Caco-2 (cell line): ENCODE measurements at places on chromosomes 1 and 21. TPM values are rescaled to one million over a fixed set of nuclear protein-coding genes. Genes with fewer than 3 reads are reported as not detected.

DNA sequence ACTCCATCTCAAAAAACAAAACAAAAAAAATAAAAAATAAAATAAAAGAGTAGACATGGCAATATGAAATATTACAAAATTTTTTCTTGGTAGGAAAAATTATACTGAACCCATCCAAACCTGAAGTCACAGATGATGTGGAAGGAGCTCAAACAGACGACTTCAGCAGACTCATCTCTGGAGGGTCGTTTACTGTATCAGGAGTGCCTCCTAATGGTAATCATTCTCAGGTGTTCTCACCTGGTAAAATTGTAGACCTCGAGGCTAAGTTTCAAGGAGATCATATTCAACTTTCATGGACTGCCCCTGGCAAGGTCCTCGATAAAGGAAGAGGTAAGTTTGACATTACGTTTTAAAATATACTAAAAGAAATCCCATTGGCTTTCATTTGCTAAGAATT lies 54.3 kb upstream of the SH3GLB1 start:
- DNase-seq = peak; percentile 9

DNA sequence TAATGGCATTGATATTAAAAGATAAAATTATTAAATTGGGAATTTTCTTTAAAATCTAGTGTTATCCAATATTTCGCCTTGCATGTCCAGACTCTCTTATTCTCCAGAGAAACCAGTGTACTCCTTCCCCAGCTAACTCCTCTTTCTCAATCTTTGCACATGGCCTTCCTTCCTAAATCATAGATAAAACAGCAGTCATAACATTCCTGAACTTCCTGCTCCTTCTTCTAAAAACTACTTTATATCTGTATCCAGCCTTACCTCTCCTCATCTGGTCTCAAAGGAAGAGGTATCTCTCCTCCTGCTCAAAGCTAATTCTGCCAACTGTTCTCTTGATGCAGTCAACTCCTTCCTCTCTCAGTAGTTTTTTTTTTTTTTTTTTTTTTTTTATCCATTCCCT lies 39.5 kb upstream of the NEK7 start:
- DNase-seq = no peak

- DNase-seq = no peak
Observed at GRCh38 chr1:38776466-38777065, 83.0 kb downstream of the RRAGC start.

DNA sequence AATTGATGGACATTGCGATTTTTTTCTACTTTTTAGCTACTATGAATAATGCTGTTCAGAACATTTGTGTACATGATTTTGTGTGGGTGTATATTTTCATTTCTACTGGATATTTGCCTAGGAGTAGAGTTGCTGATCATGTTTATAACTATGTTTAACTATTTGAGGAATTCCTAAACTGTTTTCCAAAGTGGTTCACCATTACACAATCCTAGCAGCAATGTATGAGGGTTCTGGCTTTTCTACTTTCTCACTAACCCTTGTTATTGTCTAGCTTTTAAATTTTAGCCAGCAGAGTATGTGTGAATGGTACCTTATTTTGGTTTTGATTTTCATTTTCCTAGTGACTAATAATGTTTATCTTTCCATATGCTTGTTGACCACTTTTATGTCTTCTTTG lies 86.2 kb downstream of the ATG4C start:
- DNase-seq = no peak

PTGS2 gene
- 18.4 and 24.2 TPM in 2 replicates for total RNA-seq

DNA sequence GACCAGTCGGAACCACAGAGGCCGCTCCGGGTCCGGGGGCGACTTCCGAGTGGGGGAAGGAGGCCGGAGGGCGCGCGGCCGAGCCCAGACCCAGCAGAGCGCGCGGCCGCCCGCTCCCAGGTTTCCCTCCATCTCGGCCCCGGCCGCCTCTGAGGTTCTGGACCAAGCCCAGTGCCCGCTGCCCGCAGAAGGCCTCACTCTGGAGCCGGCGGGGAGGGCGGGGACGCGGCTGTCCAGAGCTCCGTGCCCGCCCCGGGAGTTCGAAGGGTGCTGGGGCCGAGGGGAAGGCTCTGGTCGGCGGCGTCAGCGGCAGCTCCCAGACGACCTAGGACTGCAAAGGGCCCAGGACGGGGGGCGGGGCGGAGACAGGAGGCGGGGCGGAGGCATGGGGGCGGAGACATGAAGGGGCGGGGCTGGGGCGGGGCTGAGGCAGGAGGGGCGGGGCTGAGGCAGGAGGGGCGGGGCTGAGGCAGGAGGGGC lies 48.0 kb upstream of the SLC19A1 start:
- DNase-seq = no peak

PRKCZ gene
- total RNA-seq = 45.9 and 48.7 TPM in 2 replicates

GRCh38 chr1:98700228-98700627 lies 38.7 kb downstream of the SNX7 start:
- DNase-seq = no peak

CTSK gene
- total RNA-seq = 2.7 and 3.2 TPM in 2 replicates

TRNP1 gene
- 23.3 and 23.6 TPM in 2 replicates for total RNA-seq

- no peak for DNase-seq
Observed at GRCh38 chr1:236854605-236854983, 59.5 kb downstream of the MTR start.

- DNase-seq = peak; percentile 56
Observed at GRCh38 chr1:143720087-143721023, 251.4 kb downstream of the FAM72C start.

GRCh38 chr1:245153552-245154428 lies 995 bp upstream of the KIF26B start:
- no peak for DNase-seq

DNA sequence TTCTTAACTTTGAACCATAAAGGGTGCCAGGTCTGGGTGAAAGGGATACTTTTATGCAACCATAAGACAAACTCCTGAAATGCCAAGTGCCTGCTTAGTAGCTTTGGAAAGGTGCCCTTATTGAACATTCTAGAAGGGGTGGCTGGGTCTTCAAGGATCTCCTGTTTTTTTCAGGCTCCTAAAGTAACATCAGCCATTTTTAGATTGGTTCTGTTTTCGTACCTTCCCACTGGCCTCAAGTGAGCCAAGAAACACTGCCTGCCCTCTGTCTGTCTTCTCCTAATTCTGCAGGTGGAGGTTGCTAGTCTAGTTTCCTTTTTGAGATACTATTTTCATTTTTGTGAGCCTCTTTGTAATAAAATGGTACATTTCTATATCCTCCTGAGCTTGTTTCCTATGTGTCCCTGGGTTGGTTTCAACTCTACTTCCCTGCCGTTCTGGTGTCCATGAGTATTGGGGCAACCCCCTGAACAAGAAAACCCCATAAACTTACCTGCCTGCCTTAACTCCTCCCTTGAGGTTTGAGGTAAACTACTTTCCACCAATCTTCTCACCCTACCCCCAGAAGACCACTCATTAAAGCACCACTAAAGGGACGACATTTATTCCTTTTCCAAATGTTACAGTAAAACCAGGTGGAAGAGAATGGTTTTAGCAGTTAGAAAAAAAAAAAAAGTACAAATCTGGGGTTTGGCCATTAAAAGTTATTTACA lies 2.6 kb downstream of the MARCKSL1 start:
- no peak for DNase-seq

C1orf50 gene
- total RNA-seq = 6.1 and 6.3 TPM in 2 replicates

DNA sequence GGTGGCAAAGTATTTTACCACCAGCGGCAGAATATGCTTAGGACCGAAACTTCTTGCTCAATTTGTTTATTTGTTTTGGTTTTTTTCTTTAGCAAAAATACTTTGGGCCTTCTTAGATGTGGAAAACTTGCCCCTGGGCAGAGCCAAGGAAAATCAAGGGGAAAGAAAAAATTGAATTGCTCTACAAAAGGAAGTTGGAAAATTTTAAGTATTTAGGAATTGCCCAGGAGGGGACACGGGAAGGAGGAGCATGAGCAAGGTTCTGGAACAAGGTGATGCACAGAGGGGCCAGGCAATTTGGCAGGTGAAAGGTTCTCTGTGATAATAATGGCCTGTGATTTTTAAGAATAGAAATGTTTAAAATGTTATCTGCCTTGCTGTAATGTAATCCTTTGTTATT lies 28.6 kb downstream of the SGIP1 start:
- DNase-seq = no peak

GRCh38 chr1:6511561-6512244 lies 20.2 kb upstream of the PLEKHG5 start:
- no peak for DNase-seq

DNA sequence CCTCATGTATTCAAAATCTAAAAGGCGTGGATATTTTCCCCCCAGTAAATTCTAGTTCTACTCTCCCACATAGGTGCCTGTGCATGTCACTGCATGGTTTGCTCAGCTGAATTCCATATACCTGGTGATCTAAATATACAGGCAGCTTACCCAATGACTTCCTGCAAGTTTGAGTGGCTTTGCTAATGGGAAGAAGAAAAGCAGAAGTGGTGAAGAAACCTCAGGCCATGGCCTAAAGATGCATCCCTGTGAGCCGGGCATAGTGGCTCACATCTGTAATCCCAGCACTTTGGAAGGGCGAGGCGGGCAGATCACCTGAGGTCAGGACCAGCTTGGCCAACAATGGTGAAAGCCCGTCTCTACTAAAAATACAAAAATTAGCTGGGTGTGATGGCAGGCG lies 11.5 kb downstream of the SLC44A3 start:
- no peak for DNase-seq

TAL1 gene
- 12.2 and 15.2 TPM in 2 replicates for total RNA-seq

GRCh38 chr21:42841156-42841915 lies 38.0 kb downstream of the WDR4 start:
- peak; percentile 26 for DNase-seq

DNA sequence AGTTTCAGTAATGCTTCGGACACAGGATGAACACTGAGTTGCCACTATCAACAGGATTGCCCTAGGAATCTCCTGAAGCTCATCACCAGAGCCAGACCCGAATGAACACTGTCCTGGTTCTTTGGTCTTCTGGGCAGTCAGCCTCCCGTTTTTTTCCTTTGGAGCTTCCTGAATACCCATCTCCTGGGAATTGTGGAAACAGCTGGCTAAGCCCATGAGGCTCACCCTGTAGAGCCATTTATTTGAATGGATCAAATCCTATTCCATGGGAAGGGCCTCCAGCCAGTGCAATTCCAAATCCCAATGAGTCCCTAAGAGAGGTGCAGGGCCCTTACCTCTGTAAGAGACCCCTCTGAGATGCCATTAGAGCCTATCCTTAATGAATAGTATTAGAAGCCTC lies 5.9 kb downstream of the RCSD1 start:
- DNase-seq = no peak

DNA sequence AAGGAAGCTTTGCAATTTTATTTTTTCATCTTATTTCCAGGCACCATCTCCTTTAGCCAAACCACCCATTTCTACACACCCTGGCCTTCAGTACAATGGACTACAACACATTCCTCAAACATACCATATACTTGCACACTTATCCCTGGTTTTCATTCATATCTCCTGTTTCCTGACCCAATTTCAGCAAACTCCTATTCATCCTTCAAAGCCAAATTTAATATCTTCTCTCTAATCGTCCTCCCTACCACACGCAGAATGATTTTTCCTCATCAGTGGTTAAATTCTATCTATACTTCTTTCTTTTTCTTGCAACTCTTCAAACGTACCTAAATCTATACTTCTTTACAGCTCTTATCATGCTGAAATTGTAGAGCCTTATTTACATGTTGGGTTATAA lies 2.9 kb downstream of the DENND2C start:
- no peak for DNase-seq

ELAVL4 gene
- total RNA-seq = not detected in 2 replicates

MARK1 gene
- 0.05 and 0.14 TPM in 2 replicates for total RNA-seq

BMP8B gene
- total RNA-seq = 5.8 and 5.9 TPM in 2 replicates

OR2L5 gene
- total RNA-seq = not detected in 2 replicates

RNF19B gene
- 13.9 and 14.5 TPM in 2 replicates for total RNA-seq

TMEM51 gene
- 24.7 and 25.0 TPM in 2 replicates for total RNA-seq

GRCh38 chr1:113787663-113788062 lies 24.6 kb downstream of the RSBN1 start:
- no peak for DNase-seq

GRCh38 chr1:224920930-224921329 lies 8.5 kb upstream of the DNAH14 start:
- no peak for DNase-seq

LMOD1 gene
- total RNA-seq = 0.11 TPM in 1 of 2 replicates, not detected in the other

DNA sequence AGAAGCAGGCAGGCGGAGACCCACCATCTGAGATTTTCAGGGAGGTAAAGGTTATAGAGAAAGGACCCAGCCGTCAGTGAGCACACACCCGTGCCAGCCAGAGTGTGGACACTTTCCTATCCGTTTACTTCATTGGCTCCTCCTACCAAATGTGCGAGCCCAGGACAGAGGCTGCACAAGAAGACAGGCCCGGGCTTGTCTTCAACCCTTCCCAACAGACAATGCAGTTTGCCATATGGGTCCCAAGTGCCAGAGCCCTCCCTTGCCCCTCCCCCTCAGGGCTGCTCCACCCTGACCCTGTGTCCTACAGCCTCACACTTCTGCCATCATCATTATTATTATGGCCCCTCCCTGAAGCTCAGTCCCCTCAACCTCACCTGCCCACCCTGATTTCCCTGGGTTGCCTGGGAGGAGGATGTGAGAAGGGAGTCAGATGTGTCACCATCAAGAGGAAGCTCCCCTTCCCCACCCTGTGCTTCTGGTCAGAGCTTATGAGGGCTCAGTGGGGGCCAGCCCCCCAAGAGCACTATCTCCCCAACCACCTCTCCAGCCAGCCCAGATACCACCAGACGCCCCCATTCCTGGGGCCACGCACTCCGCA lies 9.4 kb downstream of the LAPTM5 start:
- DNase-seq = no peak

MAGI3 gene
- total RNA-seq = 27.6 and 28.7 TPM in 2 replicates

GRCh38 chr21:19692231-19692630 lies 1288.6 kb upstream of the TMPRSS15 start:
- DNase-seq = no peak

GRCh38 chr1:30652152-30652841 lies 71.1 kb downstream of the MATN1 start:
- no peak for DNase-seq

DNA sequence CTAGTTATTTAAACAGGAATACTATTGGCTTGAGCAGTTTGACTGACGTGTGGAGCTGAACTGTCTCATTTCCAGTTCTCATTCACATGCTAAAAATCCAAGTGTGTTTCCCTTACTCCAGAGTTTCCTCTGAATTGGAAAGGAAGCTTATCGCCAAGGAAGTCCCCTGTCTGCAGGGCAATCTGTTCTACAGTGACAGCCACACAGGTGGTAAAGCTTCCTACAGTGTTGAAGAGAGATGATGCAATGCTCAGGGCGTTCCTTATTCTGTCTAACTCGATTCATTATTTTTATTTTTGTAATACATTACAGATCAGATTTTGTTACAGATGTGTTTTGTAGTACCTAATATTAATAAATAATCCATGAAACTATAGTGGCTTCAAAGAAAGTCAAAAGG lies 41.3 kb downstream of the ADAMTS5 start:
- no peak for DNase-seq

- DNase-seq = peak; percentile 71
Observed at GRCh38 chr1:13759072-13759471, 59.1 kb downstream of the PRDM2 start.
